ENCODE measurements at places on chromosomes 3 and 15.
A peak's percentile ranks its signal among the peaks of the same experiment; 100 is the strongest.

DNA sequence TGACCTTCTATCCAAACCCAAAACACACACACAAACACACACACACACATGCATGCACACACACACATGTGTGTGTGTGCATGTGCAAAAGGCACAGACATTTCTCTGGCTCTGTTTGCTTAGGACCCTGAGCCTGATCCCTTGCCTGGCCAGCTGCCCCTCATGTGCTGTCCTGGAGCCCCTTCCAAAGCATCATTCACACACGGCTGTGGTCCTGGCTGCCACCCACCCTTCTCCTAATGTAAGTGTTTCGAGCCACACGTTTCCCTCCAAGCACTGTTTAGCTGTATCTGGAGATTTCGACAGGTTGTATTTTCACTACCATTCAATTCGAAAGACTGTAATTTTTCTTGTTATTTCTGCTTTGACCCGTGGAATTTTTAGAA lies 45.8 kb upstream of the KLF13 start:
- DNase-seq = no peak

DNA sequence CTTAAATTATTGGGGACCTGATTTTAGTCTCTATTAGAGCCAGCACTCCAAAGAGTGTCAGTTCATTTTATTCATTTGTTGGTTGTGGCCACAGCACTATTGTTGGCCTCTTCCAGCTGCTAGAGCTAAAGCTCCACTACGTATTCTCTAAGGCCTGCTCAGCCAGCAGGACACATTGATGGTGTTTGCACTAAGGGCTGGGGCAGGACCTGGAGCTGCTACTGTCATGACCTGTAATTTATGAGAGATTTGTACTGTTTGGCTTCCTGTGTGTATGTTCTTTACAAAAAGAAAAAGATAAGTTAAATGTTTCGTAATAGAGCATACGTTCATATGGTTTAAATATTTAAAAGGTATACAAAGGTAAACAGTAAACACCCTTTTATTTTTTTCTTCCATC lies 8.1 kb downstream of the GFM1 start:
- DNase-seq = no peak

- DNase-seq = peak; percentile 86
Observed at GRCh38 chr3:129121792-129122411, at the start of gene RAB43. Gene RAB43 (minus strand): TSS chr3:129121804. CDS start chr3:129121489, 315 bp downstream.

DNA sequence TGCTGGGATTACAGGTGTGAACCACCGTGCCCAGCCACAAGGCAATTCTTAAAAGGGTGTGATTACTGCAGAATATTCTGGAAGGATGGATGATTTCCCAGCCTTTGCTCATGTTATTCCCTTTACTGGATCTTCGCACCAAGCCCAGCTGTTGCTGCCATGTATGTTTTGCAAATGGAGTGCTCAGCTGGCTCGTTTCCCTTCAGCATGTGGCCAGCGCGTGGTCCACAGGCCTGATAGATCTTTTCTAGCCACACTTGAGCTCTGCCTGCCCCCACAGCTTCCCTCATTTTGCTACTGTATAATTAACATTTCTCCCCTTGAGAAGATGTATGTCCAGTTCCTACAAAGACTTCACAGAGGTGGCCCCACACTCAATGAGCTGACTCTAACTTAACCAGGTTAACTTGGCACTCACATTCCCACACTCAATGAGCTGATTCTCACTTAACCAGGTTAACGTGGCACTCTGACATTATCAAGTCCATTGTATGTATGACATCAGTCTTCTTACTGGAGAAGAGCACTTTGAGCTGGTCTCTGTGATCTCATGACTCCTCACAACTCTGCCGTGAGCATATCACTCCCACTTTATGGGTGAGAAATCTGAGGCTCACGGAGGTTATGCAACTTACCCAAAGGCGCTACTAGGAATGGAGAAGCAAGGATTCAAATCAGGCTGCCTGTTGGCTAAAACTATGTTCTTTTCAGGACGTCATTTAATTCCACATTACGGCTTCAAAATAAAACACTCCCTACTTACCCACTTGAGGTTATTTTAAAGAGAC lies 49.2 kb downstream of the TM4SF4 start:
- DNase-seq = no peak

DNA sequence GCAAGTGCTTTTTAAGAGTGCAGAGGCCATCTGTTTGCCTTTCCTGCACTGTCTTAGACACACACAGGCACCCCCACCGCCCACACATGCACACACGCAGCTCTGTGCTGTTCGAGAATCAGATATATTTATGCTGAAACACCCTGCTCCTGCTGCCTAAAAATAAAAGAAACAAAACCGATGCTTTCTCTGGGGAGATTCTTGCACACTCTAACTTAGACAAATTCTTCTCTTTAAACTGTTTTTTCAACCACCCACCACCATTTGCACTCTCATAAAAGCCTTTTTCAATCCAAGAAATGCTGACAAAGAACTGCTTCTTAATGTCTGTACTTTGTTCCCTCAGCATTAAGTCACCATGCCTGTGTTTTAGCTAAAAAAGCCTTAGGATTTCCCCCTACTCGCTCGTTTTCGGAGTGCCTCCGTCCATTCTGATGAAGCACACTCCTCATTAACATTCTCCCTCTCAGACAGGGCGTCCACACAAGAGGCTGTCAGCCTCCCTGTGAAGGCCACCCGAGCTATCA lies 26.2 kb downstream of the SLC12A8 start:
- no peak for DNase-seq

DNA sequence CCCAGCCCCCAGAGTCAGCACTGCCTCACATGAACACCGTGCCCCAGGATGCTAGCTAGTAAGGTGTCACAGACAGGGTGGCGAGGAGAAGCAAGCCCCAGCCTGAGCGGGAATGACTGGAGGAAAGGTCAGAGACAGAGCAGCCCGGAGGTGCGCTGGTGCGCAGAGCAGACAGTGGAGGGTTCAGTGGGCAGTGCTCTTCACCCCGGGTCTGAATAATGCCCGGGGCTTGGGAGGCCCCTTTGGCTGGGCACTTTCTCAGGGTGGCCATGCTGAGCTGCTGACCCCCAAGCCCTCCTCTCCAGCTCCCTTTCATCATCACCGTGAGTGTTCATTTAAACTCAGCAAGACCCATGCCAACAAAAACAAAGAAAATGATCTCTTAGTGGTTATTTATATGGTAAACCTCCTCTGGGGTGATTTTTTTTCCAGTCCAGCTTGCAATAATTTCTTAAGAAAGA lies 110.8 kb downstream of the VGLL4 start:
- no peak for DNase-seq

GRCh38 chr15:78937132-78937739 lies 7.6 kb downstream of the CTSH start:
- no peak for DNase-seq

GRCh38 chr3:190491533-190492054 lies 22.3 kb upstream of the IL1RAP start:
- no peak for DNase-seq
